ENCODE measurements at places on chromosomes 6 and 20. TPM values are rescaled to one million over a fixed set of nuclear protein-coding genes. Genes with fewer than 3 reads are reported as not detected.

The FKBP1C gene
- total RNA-seq: 0.39 TPM

The SYCP2L gene
- 0.23 TPM for total RNA-seq

The HUS1B gene
- total RNA-seq: 0.55 TPM

The MOG gene
- total RNA-seq: not detected

The RNF144B gene
- 16.9 TPM for total RNA-seq

The REM1 gene
- not detected for total RNA-seq

The ETV7 gene
- 0.11 TPM for total RNA-seq

The HLA-DQB2 gene
- total RNA-seq: 1.7 TPM

The FAM217A gene
- not detected for total RNA-seq

The CCN2 gene
- 13.5 TPM for total RNA-seq

The DCDC2 gene
- not detected for total RNA-seq

All from hair follicular keratinocyte (primary cell).